ENCODE measurements at places on chromosomes 11 and 22.

- no peak for DNase-seq
Measured at GRCh38 chr11:118933486-118933885, 7.8 kb upstream of the BCL9L start.

GRCh38 chr11:108983636-108984420 lies 319.0 kb downstream of the DDX10 start:
- no peak for DNase-seq

GRCh38 chr11:128374026-128374425 lies 213.3 kb downstream of the ETS1 start:
- no peak for DNase-seq

GRCh38 chr11:6737872-6738466 lies 33.8 kb downstream of the OR2AG2 start:
- no peak for DNase-seq

DNA sequence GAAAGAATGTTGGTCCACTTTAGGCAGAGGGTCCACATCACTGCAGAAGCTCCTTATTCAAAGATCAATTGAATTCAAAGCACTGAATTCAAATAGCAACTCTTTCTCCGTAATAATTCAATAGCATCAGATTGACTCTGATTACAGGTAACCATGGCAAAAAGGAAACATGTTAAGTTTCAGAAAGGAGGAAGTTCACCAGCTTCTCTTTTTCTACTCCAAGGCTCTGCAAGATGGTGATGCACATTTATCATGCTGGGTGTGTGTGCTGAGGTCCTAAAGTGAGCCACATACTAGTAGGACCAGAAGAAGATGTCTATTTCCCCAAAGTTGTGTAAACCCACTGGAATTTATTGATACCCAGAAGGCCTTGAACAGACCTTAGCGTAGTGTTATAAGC lies 18.0 kb upstream of the DRD2 start:
- no peak for DNase-seq
